ENCODE measurements at places on chromosomes 2 and 18.

DNA sequence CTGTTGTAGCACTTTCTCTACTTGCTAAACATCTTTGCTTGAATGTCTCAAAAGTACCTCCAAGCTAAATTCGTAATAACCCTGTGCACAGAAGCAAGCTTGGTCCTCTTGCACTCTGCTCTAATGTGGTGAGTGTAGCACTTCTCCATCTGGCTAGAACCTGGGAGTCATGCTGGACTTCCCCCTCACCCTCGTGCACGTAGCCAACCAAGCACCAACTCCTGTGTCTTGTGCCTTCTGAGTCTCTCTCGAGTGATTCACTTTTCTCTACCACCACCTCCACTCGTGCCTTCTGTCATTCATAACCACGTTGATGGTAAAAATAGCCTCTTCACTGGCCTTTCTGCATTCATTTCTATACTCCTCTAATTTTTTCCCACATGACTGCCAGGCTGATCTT, 91.9 kb upstream of the KCNE4 start:
- DNase-seq = no peak

DNA sequence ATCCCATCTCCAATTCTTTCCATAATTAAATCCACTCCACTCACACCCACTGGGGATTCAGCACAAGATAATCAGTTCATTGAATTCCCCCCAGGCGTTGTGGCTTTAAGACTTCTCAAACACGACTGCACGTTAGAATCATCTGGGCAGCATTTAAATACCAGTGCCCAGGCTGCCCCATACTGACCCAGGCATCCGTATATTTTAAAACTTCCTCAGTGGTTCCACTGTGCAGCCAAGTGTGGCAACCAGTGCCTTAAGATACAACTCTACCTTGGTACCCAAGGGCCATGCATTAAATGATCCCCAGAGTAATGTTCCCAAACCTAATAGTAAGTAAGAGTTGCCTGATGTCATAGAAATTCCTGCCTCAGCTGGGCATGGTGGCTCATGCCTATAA, 54.3 kb upstream of the BZW1 start:
- DNase-seq = no peak

DNA sequence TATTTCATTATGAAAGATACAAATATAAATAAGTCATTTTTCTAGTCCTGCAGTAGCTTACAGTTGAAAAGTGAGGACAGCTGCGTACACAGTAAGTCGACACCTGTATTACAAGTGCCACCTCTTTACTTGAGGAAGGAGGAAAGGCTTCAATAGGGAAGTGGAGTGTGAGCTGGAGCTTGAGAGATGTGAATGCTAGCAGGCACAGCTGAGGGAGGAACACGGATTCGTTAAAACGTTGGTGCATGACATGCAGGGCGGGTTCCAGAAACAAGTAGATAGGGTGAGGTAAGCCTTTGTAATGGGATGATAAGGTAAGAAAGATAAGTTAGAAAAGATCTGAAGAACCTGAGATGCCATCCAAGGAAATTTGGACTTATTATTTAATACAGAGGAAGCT, 98.1 kb upstream of the CSRNP3 start:
- DNase-seq = peak; percentile 62

- DNase-seq = no peak
Measured at GRCh38 chr2:96916156-96916630, 46.3 kb upstream of the SEMA4C start.

GRCh38 chr2:37771600-37772088, 100.2 kb upstream of the CDC42EP3 start:
- DNase-seq = no peak

DNA sequence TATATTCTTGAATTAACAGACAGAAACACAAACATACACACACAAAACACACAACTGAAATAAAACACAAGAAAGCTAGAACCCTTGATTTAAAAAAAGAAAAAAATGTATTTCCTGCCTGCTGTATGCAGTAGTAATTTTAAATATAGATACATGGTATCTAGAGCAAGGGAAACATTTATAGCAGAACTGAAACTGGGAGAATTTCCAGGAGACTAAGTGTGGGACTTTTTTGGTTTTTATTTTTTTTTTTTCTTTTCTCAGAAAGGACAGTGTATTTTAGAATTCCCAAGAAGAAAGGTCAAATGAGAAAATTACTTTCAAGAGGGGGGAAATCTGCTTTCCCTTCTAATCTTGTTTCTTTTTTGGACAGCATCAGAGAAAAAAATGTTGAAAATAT, 558.9 kb upstream of the PKDCC start:
- DNase-seq = no peak

DNA sequence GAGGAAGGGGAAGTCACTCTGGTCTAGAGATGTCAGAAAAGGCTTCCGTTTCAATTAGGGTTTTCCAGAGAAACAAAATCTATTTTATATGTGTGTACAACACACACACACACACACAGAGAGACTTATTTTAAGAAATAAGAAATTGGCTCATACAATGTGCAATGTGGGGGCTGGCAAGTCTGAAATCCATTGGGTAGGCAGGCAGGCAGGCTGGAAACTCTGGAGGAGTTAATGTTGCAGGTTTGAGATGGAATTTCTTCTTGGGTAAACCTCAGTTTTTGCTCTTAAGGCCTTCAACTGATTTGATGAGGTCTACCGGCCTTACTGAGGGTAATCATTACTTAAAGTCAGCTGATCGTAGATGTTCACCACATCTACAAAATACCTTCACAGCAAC, 62.6 kb downstream of the MDH1 start:
- no peak for DNase-seq

GRCh38 chr2:228589115-228589514, 407.6 kb upstream of the SPHKAP start:
- no peak for DNase-seq

DNA sequence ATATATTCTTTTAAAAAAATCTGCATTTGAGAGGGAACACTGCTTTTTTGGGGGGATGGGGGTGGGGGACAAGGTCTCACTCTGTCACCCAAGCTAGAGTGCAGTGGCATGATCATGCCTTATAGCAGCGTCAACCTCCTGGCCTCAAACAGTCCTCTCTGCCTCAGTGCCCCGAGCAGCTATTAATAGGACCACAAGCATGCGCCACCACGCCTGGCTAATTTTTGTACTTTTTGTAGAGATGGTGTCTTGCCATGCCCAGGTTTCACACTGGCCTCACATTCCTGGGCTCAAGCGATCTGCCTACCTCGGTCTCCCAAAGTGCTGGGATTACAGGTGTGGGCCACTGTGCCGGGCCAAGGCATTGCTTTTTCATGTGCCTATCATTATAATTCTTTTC, 154.2 kb downstream of the ATAD2B start:
- no peak for DNase-seq

DNA sequence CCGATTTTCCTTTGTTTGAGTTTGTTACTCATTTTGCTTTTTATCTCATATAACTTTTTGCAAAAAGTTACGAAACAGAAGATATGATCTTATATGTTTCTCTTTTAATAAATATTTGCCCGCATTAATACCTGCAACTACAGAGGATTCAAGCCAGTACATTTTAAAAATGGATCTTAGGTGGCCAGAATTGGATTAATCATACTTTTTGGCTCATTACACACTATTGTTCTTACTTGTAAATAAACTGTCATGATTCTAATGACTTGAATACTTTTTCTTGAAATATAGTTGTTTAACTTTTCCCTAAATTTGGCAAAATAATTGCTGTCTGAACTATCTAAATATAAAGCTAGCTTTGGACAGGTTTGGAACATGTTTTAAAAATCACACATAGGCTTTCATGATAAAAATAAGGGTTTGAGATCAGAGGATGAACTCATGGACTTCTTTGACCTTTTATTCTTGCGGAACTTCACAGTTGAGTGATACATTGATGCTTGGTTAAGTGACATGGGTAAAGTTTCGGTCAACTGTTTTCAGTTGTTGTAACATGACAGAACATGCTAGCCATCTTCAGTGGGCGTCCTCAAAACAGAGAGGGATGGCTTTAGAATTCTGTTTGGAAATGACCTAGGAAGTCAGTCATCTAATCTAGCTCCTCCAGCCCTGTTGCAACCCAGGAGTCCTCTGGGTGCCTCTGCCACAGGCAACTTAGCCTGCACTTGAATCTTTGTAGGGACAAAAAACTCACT, 44.5 kb downstream of the LTBP1 start:
- no peak for DNase-seq

DNA sequence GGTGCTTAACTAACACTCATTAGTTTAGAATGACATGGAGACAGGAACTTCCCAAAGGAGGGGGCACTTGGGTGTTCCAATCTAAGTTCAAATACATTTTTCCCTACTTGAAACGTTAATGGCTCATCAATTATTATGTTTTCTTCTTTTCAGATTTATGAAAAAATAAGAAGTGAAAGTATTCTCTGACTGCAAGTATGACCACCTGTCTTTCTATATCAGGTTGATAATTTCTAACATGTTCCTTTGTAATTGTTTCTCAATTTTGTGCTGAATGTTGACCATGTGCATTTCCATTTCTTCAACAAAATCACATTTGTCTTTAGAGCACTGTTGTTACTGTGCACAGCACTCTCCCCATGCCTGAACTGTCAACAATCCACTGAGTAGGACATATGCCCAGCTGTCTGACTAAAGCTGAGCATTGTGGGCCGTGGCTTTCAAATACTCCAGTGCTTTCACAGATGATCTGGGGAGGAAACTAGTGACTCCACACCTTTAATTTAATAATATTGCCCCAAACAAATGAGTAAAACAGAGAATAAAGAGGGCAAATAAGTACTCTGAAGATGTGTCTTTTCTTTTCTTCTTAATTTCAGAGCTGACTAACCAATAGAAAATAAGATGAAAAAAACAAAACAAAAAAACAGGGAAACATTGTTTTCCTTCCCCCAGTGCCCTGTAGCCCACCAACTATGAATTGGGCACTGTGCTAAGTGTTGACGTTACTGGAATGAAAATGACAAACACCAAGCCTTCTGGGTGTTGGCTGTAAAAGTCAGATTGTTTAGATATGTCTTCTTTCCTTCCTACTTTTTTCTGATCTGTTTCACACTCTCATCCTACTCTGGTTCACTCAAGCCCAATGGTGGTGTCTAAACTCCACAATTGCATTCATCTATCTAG, 16.0 kb downstream of the LANCL1 start:
- DNase-seq = no peak

DNA sequence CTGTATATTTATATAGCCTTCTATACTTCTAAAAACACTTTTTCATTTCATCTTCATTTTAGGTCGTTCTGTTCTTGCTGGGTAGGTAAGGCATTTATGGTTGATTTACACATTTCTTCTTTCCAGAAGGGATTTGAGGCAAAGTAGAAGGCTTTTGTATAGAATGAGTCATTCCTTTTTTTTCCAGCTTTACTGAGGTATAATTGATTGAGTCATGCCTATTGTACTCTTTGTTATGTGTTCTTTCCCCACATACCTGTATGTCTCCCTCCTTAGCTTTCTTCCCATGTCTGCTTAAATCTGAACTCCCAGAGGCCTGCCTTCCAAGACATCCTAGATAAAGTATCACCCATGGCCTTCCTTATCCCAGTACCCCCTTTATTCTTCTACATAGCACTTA, 4.8 kb upstream of the CDC42EP3 start:
- no peak for DNase-seq

All from endodermal cell (in vitro differentiated cells).